8988T (cell line): ENCODE measurements at places on chromosomes 1 and 21.

DNA sequence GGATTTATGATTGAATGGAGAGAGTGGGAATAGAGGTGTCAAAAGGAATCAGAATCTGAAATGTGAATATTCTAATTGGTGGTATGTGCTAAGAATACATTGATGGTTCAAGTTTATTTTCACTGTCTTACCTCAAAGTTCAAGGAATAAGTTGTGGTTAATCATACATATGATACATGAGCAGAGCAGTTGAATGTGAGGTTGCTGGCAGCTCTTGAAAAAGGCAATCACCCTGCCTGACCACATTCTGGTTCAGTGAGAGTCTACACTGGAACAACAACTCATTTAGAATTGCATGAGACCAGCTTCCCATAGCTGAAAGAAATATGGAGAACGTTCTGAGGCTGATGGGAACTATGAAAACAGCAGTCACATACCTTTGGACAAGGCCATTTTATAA is 68.3 kb upstream of the ARHGAP29 start:
- DNase-seq = no peak

- DNase-seq = no peak
Measured at GRCh38 chr1:202073206-202073605, 49.5 kb upstream of the GPR37L1 start.

DNA sequence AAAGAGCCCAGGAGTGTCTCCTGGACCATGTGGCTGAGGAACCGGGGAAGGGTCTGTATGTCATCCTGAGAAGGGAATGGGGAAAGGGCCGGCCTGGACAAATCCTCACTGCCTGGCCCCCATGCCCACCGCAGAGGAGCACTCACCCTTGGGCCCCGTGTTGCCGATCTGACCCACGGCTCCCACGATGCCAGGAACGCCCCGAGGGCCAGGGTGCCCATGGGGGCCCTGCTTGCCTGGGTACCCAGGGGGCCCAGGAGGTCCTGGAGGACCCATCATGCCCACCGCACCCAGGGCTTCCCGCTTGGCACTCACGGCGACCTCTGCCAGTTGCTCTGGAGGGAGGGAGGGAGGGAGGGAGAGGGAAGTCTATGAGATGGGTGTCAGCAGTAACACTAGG is 14.6 kb downstream of the COL9A2 start:
- no peak for DNase-seq

DNA sequence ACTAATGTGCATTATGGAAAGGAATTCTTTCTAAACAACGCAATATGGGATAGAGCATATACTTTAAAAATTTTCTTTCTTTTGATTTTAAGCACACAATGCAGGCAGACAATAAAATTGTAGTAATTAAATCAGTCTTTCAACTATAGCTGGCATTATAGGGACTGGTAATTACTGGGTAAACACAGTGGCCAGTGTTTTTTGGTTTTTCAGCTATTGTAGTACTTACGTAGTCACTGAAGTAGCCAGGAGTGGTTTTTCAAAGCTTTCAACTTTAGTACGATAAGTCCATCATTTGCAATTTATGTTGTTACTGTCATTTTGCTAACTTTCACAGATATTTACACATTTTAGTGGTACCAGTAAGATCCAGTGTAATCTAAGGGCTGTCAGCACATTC is 50.6 kb downstream of the RAB3GAP2 start:
- no peak for DNase-seq

- peak; percentile 27 for DNase-seq
Measured at GRCh38 chr1:244451539-244451950, at the start of gene ADSS2. Gene ADSS2 (minus strand): TSS chr1:244451909. CDS start chr1:244451817, 92 bp downstream.

GRCh38 chr21:35428937-35429336 is 379.8 kb upstream of the RUNX1 start:
- DNase-seq = no peak

DNA sequence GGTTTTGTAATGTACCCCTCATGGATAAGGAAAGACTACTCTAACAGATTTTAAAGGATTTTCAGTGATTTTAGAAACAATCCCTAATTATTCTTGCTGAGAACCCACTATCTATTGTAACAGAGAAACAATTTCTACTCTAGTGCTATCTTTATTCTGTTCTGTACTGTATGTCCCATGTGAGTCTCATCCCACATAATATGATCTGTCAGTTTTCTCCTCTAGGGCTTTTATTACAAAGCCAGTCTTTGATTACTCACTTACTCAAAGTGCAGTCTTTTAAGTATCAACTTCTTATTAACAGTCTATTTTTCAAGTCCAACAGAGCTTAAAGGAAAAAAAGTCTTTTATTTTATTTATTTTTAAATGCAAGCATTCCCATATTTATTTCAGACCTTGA is 54.8 kb downstream of the CTH start:
- DNase-seq = no peak

GRCh38 chr1:95806171-95806570 is 572.2 kb downstream of the RWDD3 start:
- DNase-seq = no peak

- no peak for DNase-seq
Measured at GRCh38 chr1:151964510-151964909, 29.1 kb downstream of the S100A10 start.

- DNase-seq = no peak
Measured at GRCh38 chr1:67020765-67021164, 33.2 kb downstream of the SLC35D1 start.

DNA sequence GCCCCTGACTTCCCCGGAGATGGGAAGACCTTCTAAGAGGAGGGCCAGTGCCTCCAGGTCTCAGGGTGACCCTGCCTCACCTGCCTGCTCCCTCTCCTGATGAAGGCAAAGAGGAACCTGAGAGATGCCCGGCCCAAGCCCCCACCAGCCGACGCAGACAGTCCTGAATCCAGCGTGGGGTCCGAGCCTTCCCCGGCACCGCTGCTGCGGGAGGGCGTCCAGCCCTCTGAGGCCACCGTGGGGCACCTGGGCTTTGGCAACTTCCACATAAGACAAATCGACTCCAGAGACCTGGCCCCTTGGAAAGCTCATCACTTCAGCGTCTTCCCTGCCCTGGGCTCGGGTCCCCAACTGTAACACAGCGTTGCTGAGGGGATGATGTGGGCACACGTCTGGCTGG is 122.2 kb downstream of the CASZ1 start:
- DNase-seq = no peak

DNA sequence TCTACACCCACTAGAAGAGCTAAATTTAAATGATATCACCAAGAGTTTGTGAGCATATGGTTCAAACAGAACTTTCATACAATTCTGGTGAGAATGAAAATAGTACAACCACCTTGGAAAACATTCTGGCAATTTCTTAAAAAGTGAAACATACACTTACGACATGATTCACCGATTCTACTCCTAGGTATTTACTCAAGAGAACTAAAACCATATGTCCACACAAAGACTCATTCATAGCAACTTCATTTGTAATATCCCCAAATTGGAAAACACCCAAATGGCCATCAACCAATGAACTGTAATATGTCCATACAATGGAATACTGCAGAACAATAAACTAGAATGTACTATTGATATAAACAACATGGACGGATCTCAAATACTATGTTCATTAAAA is 51.2 kb upstream of the ADAM30 start:
- no peak for DNase-seq

DNA sequence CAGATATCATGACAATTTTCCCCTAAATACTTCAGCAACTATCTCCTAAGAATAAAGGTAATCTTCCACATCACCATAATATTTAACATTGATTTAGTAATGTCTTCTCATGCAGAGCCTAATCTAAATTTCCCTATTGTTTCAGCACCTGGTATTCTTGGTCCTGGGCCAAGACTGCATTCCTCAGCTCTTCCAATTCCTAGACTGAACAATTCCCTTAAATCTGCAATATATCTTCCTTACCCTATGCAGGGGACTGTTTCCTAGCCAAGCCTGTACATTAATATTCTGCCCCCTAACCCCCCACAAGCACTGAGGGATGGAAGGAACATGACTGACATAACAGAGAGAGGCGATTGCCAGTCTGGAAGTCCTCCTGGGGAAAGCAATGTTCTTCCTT is 28.7 kb upstream of the DISP1 start:
- no peak for DNase-seq
